Stimulated activated CD4-positive, alpha-beta T cell treated with anti-CD3 and anti-CD28 coated beads, Interleukin-15, amount 100 ng/mL, for 48 hours (primary cell): ENCODE measurements at places on chromosomes 1 and 21.
A peak's percentile ranks its signal among the peaks of the same experiment; 100 is the strongest.

DNA sequence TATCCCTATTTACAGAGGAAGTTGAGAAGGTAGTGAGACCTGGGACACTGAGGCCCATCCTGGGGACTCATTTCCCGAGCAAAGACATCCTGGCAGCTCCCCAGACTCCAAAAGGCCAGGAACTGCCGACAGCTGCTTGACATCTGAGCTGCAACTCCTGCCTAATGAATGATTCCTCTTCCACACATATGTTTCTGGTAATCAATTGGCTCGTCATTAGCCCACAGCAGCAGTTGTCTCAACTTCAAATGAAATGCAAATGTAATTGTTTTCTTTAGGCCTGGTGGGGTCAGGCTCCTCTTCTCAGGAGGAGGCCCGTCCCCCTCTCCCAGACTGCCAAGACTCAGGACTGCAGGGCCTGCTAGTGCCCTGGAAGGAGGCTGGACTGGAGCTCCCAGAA is 61.8 kb upstream of the DISP3 start:
- DNase-seq, result no peak

- no peak for DNase-seq
Measured at GRCh38 chr1:176384841-176385240, 78.1 kb upstream of the PAPPA2 start.

DNA sequence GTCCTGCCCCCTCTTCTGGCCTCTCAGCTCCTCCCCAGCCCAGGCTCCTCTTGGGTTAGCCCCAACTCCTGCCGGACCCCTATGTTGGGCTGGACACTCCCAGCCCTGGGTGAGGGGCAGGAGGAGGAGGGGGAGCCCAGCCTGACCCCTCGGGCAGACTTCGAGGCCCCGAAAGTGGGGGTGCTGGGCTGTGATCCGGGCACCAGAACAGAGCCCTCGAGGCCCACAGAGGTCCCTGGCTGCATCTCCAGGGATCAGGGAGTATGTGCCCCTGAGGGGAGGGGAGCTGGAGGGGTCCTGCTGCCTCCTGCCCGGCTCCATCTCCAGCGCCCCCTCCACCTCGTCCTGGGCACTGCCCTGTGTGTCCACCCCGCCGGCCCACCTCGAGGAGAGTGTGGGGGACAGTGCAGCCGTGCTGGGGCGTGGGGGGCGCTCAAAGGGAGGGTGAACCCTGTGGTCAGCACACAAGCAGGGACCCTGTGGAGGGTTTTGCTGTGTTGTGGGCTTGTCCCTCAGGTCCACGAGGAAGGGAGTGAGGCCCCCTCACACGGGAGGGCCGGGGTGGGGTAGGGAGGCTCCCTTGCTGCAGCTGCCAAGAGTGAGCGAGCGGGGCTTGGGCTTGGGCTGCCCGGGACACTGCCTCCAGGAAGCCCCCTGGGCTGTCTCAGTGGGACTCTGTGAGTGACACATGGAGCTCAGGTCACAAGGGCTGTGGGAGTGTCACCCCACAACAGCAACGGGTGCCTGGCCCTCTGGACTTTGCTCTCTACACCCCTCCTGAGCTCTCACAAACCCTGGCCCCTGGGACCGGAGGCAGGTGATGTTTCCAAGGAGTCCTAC is 54.4 kb downstream of the COL18A1 start:
- no peak for DNase-seq

- no peak for DNase-seq
Measured at GRCh38 chr1:57761628-57762027, 337.8 kb upstream of the DAB1 start.

- no peak for DNase-seq
Measured at GRCh38 chr1:8565802-8566201, 247.9 kb downstream of the SLC45A1 start.

DNA sequence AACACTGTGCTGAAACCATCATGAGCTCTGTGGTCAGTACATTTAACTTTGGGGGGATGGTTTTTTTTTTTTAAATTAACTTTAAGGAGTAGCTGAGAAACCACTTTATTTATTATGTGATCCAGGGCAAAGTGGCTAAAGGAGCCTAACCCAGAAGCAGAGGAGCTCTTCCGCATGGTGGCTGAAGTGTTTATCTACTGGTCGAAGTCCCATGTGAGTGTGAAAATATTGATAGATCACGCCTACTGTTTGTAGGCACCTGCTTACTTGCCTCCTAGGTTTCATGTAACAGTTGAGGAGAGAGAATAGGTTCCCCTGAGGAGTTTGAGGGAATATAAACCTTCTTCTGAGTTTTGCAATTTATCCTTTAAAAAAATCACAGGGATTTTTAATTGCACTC is 181.4 kb downstream of the ZP4 start:
- DNase-seq, result no peak

DNA sequence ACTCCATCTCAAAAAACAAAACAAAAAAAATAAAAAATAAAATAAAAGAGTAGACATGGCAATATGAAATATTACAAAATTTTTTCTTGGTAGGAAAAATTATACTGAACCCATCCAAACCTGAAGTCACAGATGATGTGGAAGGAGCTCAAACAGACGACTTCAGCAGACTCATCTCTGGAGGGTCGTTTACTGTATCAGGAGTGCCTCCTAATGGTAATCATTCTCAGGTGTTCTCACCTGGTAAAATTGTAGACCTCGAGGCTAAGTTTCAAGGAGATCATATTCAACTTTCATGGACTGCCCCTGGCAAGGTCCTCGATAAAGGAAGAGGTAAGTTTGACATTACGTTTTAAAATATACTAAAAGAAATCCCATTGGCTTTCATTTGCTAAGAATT is 54.3 kb upstream of the SH3GLB1 start:
- DNase-seq, result no peak

- DNase-seq, result no peak
Measured at GRCh38 chr1:180230791-180231505, 884 bp downstream of the LHX4 start.

GRCh38 chr1:161902182-161902581 is 121.5 kb downstream of the OLFML2B start:
- DNase-seq, result no peak

GRCh38 chr1:52142220-52143183 is 613 bp downstream of the ZFYVE9 start:
- DNase-seq, result no peak

DNA sequence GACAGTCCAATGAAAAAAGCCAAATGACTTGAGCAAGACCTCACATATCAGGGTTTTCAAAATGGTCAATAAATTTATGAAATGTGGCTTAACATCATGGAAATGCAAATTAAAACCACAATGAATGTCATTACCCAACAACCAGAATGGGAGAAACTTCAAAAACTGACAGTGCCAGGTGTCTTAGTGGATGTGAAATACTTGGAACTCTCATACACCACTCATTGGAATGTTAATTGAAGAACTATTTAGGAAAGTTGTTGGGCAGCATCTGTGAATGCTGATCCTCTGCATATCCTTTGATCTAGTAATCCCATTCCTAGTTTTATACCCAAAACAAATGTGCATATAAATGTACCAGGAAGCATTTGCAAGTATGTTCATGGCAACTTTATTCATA is 19.2 kb upstream of the BACH1 start:
- DNase-seq, result no peak

GRCh38 chr21:15751546-15751945 is 21.8 kb downstream of the USP25 start:
- no peak for DNase-seq

DNA sequence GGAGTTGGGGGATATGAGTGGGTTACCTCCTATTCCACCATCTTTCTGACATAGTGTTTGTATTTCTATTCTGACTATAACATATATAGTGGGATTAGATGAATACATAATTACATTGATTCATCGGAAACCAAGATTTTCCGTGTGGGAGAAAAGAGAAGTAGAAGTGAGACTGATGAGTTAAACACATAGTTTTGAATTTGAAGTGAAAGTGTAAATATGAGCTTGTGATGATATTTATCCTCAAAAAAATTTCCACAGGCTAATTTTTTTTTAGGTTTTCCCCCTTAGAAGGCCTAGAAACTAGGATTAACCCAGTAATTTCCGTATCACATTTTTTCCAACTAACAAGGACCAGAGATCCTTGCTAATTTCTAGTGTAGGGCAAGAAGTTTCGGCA is 6.9 kb downstream of the CD1B start:
- no peak for DNase-seq

DNA sequence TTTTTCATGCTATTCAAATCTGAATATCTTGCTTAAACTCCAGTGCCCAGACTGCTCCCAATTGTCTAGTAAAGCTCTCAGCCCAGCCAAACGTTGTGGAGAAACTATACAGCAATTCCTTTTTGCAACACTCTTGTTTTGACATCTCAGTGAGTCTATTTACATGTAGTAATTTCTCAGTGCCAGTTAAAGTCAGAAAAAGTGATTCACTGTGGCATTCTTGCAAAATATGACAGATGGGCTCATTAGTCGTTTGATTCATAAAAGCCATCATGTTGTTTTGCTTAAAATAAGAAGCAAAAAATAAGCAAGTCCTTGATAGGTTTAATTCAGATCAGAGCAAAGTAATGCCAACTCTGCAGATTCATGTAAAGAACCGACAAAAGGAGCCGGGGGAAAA is 20.7 kb upstream of the TMPRSS15 start:
- DNase-seq, result no peak

DNA sequence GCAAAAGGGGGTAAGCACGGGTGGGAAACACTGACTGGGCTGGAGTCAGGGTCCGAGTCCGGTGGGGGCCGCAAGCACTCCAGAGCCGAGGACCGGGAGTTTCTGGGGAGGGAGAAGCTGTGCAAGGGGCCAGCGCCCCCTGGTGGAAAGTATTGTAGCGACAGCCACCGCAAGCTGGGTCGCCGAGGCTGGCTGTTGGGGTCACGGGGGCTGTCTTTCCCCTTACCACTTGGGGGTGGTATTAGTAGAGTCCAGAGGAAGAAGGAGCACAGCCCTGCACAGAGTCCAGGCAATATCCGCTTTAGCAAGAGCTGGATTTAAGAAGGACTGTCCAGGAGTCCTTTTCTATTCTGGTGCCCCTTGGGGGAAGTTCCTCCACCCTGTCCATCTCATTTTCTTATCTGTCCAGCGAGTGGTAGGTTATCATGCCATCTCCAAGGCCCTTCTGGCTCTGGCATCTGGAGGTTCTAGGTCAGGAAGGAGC is 17.9 kb upstream of the ETV3 start:
- DNase-seq, result peak; percentile 69

GRCh38 chr1:52636721-52637695 is 4.0 kb downstream of the SHISAL2A start:
- DNase-seq, result peak; percentile 57

DNA sequence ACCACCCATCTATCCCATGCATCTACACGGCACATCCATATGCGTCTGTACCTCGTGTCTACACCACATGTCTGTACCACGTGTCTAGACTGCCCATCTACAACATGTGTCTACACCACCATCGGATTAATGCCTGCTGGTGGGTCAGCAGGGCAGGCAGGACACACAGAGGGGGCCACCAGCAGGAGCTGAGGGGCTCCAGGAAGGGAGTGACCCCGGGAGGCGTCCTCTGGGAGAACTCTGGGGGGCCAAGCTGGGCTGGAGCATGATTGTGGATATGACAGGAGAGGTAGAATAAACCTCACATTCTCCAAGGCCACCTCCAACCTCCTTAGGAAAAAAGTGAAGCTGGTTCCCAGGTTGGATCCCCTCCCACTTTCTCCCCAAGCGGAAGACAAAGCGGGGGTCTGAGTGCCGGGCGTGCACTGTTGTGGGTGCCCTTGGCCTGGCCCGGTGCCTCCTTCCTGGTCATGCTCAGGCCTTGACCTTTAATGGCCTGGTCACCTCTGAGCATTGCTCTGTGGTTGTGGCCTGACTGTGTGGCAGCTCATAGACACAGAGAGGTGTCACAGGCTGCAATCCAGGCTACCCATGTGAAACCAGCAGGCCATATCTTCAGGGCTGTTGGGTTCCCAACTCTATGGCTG is 881 bp upstream of the ACTRT2 start:
- no peak for DNase-seq

GRCh38 chr1:108617724-108618056 is 43.2 kb downstream of the HENMT1 start:
- no peak for DNase-seq

DNA sequence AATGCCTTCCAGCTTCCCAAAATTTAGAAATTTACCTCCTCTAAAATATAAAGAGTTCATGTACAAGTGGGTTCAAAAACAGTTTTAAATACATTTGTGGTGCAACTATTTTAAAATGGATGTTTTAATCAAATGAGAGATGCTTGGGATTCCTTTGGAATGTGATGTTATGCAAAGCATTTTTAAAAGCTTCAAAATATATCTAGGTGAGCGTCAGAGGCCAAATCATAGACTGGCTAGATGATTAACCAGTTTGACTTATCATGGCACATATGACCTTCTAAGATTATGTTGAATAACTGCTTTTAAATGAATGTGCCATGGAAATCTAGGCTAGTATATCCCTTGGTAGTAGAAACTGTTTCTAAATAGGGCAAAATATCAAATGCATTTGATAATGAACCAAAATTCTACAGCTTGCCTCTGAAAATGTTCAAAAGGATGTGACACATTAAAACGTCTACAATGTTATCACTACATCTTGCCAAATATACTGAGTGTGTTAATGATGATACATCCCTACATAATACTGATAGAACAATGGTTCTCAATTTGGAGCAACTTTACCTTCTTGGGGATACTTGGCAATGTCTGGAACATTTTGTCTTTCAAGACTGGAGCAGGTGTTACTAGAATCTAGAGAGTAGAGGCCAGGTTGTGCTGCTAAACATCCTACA is 650.9 kb upstream of the ADGRL2 start:
- DNase-seq, result no peak

DNA sequence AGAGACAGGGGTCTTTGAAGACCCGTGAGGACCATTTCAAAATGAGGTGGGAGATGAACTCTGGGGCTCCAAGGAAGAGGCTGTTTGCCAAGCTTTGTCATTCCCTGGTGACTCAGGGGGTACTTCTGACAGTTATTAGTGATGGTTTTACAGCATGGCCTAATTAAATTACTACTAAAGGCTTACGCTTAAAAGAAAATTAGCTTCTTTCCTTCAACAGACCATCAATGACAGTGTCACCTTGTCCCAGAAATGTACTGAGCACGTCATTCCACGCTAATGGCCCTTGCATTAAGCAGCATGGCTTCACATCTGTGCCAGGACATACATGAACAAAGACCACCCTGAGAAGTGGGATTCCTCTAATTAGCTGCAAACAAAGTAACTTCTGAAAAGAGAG is 5.1 kb upstream of the UTS2 start:
- DNase-seq, result no peak

DNA sequence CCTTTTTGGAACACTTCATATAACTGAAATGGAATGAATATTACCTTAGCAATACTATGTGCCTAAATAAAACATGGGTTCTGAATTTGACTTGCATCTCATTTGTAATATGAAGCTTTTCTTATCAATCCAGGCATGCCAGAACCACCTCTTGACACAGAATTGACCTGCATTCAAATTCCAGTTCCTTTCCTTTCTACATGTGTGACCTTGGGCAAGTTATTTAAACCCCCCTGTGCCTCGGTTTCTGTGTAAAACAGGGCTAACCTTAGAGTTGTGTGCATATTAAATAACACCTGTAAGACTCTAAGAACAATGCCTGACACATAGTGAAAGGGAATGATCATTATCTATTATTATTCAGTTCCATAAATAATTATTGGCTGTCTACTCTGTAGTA is 2.0 kb upstream of the NOS1AP start:
- DNase-seq, result no peak

DNA sequence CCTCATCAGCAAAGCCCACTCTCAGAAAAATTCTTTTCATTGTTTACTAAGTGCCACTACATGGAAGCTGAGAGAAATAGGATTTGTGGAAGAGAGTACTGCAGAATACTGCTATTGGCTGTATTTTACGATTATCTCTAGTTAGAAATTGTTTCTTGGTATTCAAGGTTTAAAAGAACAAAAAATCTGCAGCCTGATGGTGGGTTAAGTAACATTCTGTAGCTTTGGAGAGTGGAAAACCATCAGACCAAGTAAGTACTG is 27.3 kb downstream of the PTTG1IP start:
- DNase-seq, result no peak

- DNase-seq, result no peak
Measured at GRCh38 chr1:236315092-236315491, 33.3 kb upstream of the ERO1B start.
